Stimulated activated CD4-positive, alpha-beta T cell treated with anti-CD3 and anti-CD28 coated beads, Interleukin-1b, Interleukin-23, amount 100 ng/mL, for 1 hour (primary cell): ENCODE measurements at places on chromosomes 12 and 14.

GRCh38 chr12:88433997-88434703 lies 146.1 kb downstream of the KITLG start:
- no peak for DNase-seq

DNA sequence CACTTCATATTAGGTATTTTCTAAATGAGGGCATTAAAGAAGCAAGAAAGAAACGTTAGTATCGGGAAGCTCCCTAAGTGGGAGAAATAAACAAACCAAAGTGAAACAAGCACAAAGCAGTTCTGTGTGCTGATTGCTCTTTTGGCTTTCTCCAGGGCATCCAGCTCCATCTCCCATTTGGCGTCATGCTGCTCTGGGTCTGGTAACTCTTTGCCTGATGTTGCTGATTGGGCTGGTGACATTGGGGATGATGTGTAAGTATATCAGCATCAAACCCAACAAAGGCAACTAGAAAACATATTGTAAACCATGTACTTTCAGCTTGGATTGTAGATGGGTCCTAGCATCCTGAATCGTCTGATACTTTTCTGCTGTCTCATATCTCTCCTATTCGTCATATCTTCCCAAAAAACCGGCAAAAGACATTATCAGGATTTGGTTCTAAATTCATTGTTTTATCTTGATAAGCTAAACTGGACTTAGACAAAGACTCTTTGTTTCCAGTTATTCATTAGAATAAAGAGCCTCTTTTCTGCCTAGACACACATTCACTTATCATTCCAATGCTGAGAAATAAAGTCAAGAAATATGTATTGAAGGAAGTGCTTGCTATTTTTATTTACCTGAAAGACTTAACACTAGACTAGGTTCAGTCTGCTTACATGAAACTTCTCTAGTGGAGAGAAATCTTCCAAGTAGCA lies 2.4 kb downstream of the CLEC12B start:
- DNase-seq = no peak

DNA sequence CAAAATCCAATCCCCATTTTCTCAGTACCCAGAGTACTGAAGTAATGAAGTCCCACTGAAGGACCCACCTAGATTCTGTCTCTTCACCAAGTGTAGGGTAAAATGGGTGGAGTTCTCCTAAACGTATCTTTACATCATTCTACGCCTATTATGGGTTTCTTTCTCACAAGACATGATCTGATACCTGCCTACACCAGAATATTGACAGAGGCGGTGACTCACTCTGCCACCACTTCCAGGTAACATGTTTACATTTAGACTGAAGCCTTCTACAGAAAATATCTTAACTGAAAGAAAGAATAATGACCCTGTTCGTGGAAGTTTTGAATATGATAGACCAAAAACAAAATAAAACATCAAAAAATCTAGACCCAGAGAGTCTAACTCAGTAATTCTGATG lies 89.8 kb downstream of the BTG1 start:
- DNase-seq = peak; percentile 24

DNA sequence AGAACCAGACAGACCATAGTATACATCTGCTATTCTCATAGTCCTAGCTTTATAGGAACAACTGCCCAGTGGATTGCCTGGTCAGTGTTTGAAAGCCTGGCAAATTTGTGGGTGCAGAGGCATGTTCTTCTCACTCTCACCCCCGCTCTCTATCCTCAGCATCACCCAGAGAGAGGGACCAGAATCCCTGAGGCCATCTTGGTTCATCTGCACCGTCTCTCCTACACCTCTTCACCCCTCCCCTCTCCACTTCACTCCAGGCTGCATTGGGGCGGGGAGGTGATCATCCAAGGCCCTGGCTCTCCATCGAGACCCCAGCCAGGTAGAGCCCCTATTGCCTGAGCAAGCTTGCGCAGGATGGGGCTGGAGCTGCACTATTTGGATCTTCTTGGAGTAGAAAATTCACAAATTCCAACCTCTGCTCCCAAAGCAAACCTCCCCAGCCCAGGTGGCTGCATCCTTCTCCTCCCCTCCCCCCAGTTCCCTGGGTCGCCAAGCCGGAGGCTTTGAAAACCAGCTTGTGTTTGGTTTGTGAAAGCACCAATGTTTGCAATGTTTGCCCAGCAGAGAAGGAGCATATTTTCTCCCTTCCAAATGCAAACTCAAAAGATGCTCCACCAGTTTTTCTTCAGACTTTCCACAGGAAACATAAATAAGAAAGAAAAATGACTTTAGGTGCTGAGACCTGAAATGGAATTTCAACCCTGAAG lies 18.6 kb upstream of the COL2A1 start:
- no peak for DNase-seq

GRCh38 chr14:77979666-77980351 lies 179.9 kb downstream of the ADCK1 start:
- no peak for DNase-seq

GRCh38 chr14:60328583-60328982 lies 79.6 kb downstream of the PPM1A start:
- no peak for DNase-seq

- DNase-seq = no peak
These were observed 148.2 kb upstream of the LMNTD1 start for GRCh38 chr12:25701290-25701689.

- DNase-seq = no peak
These were observed 166.8 kb upstream of the TBX3 start for GRCh38 chr12:114850661-114851275.

GRCh38 chr14:21796916-21797315 lies 123.3 kb upstream of the OR4E1 start:
- no peak for DNase-seq

- DNase-seq = no peak
These were observed 16.8 kb downstream of the C14orf132 start for GRCh38 chr14:96055753-96056508.

- DNase-seq = no peak
These were observed 27.0 kb upstream of the INSM2 start for GRCh38 chr14:35506927-35507326.

GRCh38 chr12:99529966-99530365 lies 117.6 kb upstream of the GARIN6 start:
- DNase-seq = no peak

GRCh38 chr12:77999074-77999715 lies 168.5 kb downstream of the NAV3 start:
- no peak for DNase-seq

- no peak for DNase-seq
These were observed 223.2 kb upstream of the RTL1 start for GRCh38 chr14:101126731-101127130.

GRCh38 chr12:45247589-45247988 lies 31.7 kb downstream of the ANO6 start:
- DNase-seq = no peak

GRCh38 chr12:63400718-63401117 lies 249.7 kb upstream of the AVPR1A start:
- DNase-seq = no peak

DNA sequence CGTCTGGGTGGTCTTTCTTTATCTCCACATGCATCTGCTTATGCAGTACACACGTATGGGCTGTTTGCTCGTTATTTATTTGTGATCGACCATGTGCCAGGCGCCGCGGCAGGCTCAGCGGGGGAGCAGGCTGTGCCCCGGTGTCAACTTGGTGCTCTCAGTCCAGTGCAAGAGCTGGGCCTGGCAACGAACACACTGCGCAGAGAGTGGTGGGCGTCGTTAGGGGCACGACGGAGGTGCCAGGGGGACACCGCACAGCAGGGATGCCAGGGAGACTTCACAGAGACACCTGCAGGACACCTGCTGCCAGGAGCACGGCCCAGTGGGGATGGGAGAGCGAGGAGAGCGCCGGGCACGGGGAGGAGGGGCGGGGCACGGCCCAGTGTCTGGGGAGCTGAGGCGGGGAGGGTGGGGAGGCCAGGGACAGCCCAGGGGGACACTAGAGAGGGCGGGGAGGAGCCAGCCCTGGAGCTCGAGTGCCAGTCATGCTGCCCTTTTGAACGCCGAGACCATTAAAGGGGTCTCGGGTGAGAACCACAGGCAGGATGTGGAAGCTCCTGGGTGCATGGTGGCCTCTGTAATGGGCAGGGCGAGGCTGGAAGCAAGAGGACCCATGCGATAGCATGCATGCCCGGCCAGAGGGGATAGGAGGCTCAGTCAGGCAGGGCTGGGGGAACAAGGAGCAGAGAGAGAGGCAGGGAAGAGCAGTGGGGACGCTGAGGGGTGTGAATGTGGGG lies 652 bp upstream of the LRCOL1 start:
- DNase-seq = no peak

- no peak for DNase-seq
These were observed 454.1 kb upstream of the FLRT2 start for GRCh38 chr14:85075694-85076476.

- no peak for DNase-seq
These were observed 44.5 kb upstream of the EEA1 start for GRCh38 chr12:92973614-92974013.

GRCh38 chr12:74983917-74984316 lies 225.7 kb downstream of the KCNC2 start:
- no peak for DNase-seq

DNA sequence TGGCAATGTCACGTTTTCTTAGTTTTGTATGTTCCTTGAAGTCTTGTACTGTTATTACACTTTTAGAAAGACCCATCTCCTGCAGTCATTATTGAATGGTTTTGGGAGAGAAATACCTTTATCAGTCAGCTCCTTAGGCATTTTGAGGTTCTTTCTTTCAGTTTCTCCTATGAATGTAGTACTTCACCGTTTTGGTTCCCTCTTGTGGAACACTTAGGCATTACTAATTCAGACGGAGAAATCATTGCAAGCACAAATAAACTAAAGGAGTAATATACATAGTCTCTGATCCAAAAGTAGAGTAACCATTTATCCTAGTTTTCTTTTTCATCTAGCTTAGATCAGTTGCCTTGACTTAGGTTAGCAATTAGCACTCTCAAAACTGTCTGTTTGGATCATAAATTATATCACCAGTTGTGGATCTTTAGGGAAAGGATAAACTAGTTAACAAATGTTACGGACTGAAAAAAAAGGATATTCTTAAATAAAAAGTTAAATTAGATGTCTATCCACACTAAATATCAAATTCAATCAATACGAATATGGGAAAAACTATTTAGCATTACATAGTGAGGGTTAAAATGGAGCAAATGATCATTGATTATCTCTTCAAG lies 1538.3 kb upstream of the SEL1L start:
- no peak for DNase-seq

DNA sequence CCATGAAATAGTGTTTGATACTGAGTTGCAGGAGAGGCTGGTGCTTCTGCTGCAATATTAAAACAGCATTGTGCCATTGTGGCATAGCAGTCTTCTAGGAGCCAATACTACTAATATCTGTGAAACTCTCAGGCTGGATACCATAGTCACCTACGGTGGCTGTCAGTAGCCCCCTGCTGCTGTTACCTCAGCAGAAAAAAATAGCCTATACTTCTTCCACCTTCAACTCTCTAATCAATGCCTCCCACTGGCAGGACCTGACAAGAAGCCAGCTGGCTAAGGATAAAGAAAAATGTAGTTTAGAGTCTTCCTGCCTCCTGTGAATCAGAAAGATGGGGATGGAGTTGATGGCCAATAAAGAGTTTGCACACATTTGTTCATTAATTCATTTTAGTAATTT lies 91.6 kb downstream of the PDE3A start:
- DNase-seq = no peak

DNA sequence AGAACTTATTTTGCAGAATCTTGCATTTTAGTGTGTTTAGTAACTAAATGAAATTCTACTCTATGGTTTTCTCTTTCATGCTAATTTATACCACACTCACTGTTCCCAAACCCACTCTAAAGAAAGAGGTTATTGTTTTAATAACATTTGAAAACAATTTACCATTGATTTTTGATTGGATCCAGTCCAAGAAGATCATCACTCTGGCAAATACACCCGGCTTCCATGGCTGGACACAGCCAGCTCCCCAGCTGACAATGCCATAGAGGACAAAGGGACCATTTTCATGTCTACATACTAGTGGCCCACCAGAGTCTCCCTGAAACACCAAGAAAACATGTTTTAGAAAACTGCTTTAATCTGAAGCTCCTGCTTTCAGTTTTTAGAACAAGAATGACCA lies 42.4 kb downstream of the OVCH1 start:
- DNase-seq = no peak

DNA sequence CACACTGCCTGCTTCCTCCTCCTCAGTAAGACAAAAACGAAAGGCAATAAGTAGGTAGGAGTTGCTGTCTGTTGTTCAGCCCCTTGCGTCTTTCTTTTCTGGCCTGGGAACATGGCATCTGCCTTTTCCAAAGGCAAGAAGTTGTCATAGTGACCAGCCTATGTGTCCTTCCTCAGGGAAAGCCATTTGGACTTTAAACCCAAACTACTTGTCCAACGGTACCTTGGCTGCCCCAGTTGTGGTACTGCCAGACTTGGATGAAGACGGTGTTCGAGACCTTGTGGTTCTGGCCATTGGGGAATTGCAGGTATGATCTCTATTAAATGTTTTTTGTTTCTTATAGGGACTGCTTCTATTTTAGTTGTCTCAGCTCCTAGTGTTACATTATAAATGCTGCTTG lies 18.5 kb downstream of the FAM234B start:
- DNase-seq = no peak

GRCh38 chr12:115319446-115320040 lies 635.6 kb upstream of the TBX3 start:
- no peak for DNase-seq

GRCh38 chr12:63805704-63806672 lies 26.3 kb downstream of the RXYLT1 start:
- no peak for DNase-seq

GRCh38 chr14:33030386-33030785 lies 91.7 kb downstream of the NPAS3 start:
- DNase-seq = no peak

- DNase-seq = no peak
These were observed 279.9 kb downstream of the RPS29 start for GRCh38 chr14:49306152-49306751.

GRCh38 chr12:16037533-16037932 lies 126.4 kb downstream of the DERA start:
- no peak for DNase-seq

DNA sequence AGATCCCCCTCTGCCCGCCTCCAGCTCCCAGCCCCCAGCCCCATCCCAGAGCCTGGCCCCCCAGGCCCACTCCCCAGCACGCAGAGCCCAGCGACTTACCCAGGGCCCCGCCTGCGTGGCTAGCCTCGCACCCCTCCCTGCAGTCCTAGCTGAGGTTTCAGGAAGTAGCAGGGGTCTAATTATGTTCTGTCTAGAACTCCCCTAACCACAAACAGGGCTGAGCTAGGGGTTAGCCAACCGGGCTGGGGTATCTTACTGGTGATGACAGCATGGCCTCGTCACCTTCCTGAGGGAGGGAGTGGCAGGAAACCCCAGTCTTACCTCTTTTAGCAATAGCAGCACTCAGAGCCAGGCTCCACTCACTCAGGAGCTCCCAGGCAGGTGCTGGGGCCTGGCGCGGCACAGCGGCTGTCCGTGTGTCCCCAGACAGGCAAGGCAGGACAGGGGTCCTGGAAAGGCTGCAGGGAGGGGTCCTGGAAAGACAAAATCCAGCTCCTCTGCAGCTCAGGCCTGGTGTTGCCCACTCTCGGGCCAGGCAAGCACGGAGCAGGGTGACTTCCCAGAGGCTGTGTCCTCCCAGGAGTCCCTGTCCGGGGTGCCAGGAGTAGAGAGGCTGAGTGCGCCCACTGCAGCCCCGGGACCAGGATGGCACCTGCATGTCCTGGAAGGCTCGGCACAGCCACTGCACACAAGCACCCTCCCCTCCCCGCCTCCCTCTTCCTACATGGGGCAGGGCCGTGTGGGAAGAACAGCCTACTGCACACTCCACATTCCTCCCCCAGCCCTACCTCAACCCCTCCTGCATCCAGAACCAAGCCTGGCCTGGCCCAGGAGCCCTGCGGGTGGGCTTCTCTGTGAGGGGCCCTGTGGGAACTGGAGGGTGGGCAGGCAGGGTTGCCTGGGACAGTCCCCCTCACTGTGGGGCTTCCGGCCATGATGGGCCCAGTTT lies at the start of gene GPR132:
Gene GPR132 (minus strand): TSS at position 151 of the 949 bp plus-strand sequence. CDS start 10,010 bp downstream, outside the sequence.
- peak; percentile 89 for DNase-seq
